ENCODE measurements at places on chromosomes 1 and 21.

- no peak for DNase-seq
These were observed 21.8 kb upstream of the C2CD2 start for GRCh38 chr21:41975391-41976272.

- DNase-seq, result no peak
These were observed 10.2 kb downstream of the ATP1A2 start for GRCh38 chr1:160125746-160126145.

DNA sequence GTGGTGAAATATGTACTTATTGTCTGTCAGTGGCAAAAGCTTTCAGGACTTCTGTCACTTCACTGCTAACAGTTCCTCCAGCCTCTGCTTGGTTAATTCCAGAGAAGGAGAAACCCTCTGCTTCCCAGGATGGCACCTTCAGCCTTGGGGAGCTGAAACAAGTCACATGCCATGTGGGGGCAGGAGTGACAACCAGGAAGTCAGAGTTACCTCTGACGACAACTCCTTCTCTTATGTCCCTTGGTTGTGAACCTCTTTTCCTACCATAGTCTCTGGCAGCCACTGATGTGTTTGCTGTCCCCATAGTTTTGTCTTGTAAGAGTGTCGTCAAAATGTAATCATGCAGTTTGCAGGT is 53.6 kb downstream of the FCRL5 start:
- DNase-seq, result no peak

GRCh38 chr1:40745176-40745575 is 38.4 kb upstream of the KCNQ4 start:
- peak; percentile 26 for DNase-seq

DNA sequence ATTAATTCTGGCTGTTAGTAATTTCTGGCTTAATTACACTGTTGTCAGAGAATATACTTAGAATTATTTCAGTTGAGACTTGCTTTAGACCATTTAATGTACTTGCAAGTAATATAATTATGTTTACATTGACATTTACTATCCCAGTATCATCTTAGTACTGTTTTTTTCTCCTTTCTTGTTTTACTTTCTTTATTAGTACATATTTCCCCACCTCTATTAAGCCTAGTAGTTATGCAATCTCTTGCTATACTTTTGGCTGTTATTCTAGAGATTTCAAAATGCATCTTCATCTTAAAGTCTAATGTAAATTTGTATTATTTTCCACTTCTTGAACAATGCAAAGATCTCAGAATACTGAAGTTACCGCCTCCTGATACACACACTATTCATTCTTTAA is 24.4 kb downstream of the BRWD1 start:
- DNase-seq, result no peak

- peak; percentile 5 for DNase-seq
These were observed 256.6 kb downstream of the ST6GALNAC3 start for GRCh38 chr1:76330991-76331603.

DNA sequence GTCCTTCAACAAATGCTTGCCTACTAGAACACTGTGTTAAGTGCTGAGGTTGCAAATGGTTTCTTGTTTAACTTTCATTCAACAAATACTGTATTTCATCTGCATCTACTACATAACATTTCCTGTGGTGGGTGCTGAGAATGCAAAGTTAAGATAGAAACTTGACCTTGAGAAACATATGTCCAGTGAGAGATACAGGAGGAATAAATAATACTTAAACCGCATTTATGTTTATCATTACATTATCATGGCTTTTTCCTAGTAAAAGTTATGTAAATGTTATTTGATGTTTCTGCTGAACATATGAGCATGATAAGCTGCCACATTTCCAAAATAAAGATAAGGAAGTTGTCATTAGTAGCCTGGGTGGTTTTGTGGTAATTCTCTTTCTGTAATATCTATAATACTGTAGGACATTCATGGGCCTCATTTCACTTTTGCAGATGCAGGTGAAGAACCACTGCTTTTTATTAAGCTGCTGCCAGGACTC is 590.4 kb downstream of the PLPP3 start:
- no peak for DNase-seq

- DNase-seq, result no peak
These were observed 413.5 kb downstream of the DUSP10 start for GRCh38 chr1:221328371-221328770.

All from BJ (cell line).